NCI-H748 treated with DMSO at 0.1 percent for 48 hours (cell line): ENCODE measurements at places on chromosomes 4 and X.

DNA sequence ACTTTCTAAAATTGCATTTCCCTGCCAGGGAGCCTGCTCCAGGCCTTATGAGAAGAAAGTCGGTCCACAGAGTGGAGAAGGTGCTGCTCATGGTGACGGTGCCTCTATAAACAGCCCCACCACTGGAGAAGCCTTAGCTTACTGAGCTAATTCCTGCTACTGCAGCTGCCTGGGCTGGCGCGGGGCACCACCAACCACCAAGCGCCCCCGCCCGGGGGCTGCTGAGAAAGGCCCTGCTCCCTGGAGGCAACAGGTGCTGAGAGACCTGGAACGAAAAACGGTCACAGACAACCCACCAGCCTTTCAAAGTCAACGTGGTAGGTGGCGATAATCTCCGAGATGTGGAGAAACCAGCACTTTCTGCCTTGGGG, 2.9 kb downstream of the HCFC1 start:
- no peak for DNase-seq

DNA sequence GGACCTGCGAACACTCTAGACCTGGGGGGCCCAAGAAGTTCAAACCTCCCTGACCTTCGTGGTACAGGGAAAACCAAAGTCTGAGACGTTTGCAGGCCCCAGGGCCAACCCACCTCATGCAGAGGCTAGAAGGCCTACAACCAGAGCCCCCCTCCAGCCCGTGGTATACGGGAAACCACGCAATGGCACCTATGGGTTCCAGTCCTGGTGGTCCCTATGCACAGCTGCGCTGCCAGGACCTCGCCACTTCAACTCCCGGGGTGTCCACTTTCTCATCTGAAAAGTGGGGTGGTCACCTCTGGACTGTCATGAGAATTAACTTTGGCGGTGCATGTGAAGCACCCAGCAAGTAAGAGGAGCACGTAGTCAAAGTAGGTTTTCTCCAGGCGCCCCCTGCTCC, 8.4 kb upstream of the MSX1 start:
- DNase-seq = no peak

DNA sequence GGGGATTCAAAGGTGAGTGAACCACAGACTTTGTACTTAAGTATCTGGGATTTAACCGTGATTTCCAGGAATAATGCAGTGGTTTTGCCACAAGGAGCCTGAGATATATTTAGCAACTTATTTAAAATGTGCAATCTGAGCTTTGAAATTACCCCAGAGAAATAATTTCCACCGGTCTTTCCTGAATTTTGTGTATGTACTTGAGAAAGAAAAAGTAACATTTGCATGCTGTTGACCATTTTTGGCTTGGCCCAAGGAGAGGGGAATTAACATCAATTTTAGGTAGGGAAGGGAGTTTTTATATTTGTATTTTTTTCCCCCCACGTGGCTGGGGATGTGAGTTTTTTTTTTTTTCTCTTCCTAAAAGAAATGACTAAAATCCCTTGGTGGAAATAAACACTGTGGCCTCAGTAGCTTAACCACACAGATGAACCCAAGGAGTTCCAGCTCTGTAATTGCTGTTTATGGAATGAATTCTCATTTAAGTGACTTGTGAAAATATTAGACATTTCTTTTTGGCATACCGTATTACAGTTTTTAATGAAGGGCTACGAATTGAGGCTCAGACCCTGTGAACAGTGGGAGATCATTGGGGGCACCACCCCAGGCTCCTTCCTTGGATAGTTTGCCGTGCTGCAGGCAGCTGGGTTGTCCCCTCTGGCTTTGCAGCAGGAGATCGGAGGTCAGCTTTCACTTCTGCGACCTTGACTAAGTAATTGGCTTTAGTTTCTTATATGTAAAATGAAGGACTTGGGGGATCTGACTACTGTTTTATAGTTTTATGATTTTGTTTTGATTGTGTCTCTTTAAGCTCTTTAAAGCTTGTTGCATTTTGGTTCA, 116.1 kb downstream of the ARHGAP10 start:
- DNase-seq = no peak

DNA sequence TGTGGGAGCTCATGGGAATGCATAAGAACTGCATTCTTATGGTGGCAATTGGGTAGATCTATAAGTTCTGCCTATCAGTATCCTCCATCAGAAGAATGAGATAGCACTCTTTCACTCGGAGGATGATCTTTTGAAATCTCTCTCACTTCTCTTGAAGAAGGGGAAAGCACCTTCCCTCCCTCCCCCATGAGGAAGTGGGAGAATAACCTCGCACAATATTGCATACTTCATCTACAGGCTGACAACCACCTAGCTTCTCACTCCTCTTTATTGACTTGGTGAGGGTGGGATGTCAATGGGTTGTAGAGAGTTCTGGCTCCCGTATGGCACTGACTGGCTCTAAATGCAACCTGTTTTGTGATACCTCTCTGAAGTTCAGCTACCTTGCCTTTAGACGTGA, 146.7 kb upstream of the SPOCK3 start:
- DNase-seq = no peak

DNA sequence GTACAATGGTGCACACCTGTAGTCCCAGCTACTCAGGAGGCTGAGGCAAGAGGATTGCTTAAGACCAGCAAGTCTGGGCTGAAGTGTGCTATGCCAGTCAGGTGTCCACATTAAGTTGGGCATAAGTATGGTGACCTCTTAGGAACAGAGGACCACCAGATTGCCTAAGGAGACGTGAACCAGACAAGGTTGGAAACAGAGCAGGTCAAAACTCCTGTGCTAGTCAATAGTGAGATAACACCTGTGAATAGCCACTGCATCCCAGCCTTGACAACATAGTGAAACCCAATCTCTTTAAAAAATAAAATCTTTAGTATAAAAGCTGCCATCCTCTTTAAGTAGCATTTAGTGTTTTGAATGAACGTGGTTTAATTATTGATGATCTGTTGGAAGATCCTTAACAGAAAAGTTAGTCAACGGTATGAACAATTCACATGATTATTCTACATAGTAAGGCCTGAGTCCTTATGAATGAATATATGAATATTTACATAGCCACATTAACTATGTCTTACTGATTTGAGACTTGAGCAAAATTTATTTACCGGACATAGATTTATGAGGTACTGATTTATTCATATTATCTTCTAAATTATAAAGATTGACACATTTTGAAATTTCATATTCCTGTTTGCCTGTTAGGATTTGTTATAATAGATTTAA, 63.2 kb downstream of the UBE2K start:
- DNase-seq = no peak
